OCI-M1 (cell line): ENCODE measurements at places on chromosomes 11 and 22.

- no peak for DNase-seq
Observed at GRCh38 chr22:37659066-37659896, 758 bp downstream of the PDXP start.

DNA sequence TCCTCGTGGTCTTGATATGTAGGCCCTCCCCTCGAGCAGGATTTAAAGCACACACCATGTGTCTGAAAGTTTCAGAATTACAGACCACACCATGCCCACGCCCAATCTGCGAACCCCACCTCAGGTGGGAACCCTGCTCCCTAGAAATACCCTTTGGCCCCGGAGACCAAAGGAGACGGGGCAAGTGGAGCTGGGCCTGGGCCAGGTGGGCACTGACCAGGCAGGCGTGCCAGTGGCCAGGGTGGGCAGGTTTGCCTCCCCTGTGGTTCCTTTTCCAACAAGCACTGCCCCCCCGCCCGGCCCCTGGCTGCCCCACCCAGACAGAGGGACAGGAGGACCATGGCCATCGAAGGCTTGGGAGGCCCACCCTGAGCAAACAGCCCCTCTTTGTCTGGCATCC lies 400.4 kb downstream of the TBC1D22A start:
- no peak for DNase-seq

GRCh38 chr11:72630104-72630852 lies 43.9 kb downstream of the PDE2A start:
- DNase-seq = peak; percentile 66

- no peak for DNase-seq
Observed at GRCh38 chr11:4017129-4017528, 77.5 kb upstream of the RRM1 start.

- peak; percentile 57 for DNase-seq
Observed at GRCh38 chr11:68021167-68021787, 9.2 kb upstream of the NDUFS8 start.

GRCh38 chr22:17943533-17944249 lies 80.7 kb downstream of the MICAL3 start:
- DNase-seq = no peak

DNA sequence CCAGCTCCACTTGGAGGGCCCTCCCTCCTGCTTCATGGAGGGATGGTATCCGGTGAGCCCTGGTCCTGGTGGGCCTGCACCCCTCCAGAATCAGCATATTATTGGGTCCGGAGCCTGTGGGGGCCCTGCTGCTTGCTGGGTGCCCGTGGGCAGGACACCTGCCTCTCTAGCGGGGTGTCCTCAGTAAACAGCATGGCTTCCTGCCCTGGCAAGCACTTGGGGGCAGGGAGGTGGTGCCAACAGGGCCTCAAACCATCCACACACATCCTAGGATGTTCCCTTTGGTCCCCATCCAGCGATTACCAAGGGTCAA lies 108.3 kb downstream of the CTTN start:
- DNase-seq = no peak

GRCh38 chr11:11865449-11865848 lies 23.7 kb downstream of the USP47 start:
- DNase-seq = no peak
